ENCODE measurements at places on chromosomes 7 and 10.

GRCh38 chr7:50664461-50664922, 99.3 kb upstream of the DDC start:
- DNase-seq = peak; percentile 84

- no peak for DNase-seq
Measured at GRCh38 chr7:95899919-95900513, 127.7 kb downstream of the DYNC1I1 start.

GRCh38 chr10:71975087-71975870, 11.1 kb downstream of the CHST3 start:
- peak; percentile 10 for DNase-seq

DNA sequence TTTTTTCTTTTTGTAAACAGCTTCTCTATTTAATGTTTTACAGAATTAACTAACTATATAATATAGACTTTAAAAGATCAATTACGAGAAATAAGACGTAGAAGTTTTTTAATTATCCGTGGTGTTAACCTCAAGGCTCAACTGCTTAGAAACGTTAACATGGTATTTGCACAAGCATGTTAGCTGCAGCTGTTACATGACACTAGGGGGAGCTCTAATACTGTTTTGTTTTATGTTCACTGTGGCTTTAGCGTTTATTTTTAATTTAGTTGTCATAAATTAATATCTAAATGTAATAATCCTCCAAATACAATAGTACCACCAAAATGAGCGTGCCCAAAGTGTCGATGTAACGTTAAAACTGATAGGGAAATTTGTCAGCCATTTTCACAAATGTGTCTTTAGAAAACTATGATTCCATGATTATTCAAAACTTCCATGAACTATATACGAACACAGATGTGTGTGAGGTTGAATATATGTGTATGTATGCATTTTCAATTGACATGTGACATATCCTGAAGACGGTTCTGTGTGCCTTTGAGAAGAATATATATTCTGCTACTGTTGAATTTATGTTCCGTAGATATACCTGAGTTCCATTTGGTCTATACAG, 828.8 kb upstream of the MBL2 start:
- DNase-seq = peak; percentile 44

GRCh38 chr7:129169171-129169671, 19.2 kb upstream of the SMO start:
- no peak for DNase-seq

GRCh38 chr10:52353960-52354394, 39.9 kb downstream of the DKK1 start:
- peak; percentile 11 for DNase-seq

- no peak for DNase-seq
Measured at GRCh38 chr10:73810358-73810734, 1.1 kb downstream of the NDST2 start.

DNA sequence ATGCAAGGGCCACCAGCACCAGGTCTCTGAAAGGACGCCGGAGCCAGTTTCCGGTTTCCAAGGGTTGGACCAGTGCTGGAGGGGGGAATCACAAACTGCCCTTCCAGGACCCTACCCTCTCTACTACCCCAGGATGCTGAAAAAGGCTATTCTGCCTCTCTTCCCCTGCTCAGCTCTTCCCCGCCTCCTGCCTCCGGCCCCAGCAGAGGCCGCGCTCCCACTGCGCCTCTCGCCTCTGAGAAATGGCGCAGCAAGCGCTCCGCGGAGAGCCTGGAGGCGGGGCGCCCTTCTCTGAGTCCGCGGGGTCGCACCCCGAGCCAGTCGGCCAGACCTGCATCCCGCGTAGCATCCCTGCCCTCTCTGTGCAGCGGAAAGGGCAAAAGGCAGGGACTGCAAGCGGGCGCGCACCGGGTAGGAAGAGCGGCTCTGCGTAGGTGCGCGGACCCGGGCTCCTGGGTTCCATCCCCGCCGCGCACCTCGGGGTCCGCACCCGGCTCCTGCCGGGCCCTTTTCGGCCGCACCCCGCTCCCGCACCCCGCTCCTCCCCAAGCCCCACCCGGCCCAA, 476 bp upstream of the RET start:
- peak; percentile 15 for DNase-seq

DNA sequence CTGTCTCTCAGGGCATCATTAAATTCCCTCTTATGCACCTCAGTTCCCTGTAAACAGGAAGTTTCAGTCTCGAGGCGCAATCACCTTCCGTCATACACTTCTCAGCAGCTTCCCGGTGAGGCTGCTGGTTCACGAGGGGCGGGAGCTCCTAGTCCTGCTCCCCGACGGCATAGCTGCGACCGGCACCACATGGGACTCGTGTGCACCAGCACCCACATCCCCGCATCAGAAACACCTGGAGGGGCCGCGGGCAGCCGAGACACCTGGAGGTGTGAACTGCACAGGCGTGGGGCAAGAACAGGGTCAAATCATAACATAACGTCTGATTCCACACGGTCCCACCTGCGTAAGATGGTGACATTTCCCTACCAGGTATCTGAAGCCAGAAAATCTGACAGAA, 52.7 kb downstream of the DIP2C start:
- no peak for DNase-seq

GRCh38 chr10:120473593-120473992, 16.6 kb downstream of the PLPP4 start:
- no peak for DNase-seq

- no peak for DNase-seq
Measured at GRCh38 chr7:2224491-2224928, 8.2 kb downstream of the MAD1L1 start.

GRCh38 chr7:140517546-140518369, 38.5 kb upstream of the MKRN1 start:
- DNase-seq = peak; percentile 84

- DNase-seq = no peak
Measured at GRCh38 chr10:5568984-5569383, 44.2 kb downstream of the CALML3 start.

- peak; percentile 27 for DNase-seq
Measured at GRCh38 chr10:77279207-77279606, 358.4 kb downstream of the KCNMA1 start.

DNA sequence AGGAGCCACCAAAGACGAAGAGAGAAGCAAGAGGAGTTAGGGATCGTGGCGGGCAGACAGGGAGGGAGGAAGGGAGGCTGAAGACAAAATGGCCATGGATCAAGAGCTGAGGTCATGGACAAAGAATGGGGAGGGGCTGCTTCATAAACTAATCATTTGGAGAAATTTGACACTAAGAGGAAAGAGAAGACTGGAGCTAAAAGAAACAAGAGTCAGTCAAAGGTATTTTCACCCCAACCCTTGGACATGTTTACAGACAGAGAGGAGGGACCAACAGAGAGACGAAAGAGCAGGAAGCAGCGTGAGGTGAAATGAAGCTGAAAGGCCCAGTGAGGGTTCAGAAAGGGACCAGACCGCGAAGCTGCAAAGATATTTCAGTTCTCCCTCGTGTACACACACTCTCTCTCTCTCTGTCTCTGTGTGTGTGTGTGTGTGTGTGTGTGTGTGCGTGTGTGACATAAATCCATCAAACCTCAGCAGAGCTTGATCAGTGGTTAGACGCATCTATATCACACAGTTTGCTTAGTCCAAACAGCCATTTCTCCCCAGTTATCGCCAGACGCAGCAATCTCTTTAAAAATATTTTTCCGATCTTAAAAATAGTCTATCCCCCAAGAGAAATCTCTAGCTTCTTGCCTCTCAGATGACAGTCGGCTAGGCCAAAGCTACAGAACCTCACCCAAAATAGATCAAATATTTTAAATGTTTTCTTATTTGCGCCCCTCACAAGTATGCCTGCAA, 12.5 kb upstream of the CALD1 start:
- no peak for DNase-seq

DNA sequence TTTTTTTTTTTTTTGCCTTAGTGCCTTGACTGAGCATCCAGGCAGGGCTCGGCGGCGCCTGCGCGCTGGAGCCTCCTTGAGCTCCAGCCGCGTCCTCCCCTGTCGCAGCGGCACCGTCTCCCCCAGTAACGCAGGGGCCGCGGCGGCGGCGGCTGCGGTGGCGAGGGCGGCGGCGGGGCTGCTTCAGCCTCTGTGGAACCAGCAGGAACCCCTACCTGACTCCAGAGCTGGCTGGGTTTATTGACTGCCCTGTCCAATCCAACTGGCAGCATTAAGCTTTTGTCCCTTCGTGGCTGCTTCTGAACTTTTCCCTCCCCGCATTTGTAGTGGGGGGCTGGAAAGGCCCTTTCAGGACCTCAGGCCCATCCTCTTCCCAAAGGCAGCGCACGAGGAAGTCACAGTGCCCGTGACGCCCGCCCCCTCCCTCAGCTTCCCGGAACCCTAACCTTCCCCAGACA, at the start of gene GPR85:
TSS of gene GPR85 (minus strand) at position 397 of the 458 bp plus-strand sequence. CDS start 2,106 bp downstream, outside the sequence.
- DNase-seq = peak; percentile 42

DNA sequence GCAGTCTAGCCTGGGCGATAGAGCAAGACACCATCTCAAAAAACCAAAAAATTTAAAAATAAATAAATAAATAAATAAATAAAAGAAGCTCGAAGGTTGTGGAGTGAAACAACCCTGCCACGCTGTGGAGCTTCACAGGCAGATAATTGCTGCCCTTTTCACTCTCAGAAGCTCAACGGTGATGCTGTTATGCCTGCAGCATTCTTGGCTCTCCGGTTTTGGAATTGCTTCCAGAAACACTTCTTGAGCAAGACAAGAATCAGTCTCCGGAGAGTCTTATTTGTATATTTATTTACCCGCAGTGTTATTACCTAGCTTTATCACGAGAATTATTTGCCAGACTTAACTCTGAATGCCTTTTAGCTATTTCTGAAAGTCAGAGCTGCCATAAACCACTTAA, 40.5 kb upstream of the UBE2H start:
- no peak for DNase-seq

- DNase-seq = no peak
Measured at GRCh38 chr7:134313543-134313942, 3.2 kb downstream of the SLC35B4 start.

DNA sequence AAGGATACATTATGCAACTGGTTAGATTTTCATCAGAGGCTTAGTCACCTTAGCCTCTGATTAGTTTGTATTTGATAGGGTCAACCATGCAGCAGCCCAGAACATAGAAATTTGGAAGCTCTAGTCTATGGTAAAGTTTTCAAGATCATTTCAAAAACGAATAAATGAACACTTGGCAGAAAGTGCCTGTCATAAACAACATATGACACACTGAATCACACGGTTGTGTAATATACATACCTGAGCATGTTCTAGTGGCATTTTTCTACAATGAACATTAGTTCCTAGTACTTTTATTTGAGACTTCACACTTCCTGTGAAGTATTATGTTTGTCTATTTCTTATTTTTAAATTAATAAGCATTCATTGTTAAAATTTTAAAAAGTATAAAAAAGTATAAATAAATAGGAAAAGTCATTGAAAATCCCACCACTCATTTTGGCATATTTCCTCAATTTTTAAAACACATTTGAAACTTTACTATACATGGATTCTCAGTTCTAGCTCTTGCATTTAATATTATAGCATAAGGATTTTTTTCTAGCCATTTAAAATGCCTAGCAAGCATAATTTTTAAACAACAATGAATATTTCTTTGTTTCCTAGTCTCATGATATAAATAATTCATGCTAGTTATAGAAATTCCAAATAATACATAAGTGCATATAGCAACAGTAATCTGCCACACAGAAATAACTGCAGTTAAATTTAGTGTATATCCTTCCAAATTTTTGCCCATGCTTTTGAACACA, 25.7 kb upstream of the PRPS1L1 start:
- DNase-seq = no peak

DNA sequence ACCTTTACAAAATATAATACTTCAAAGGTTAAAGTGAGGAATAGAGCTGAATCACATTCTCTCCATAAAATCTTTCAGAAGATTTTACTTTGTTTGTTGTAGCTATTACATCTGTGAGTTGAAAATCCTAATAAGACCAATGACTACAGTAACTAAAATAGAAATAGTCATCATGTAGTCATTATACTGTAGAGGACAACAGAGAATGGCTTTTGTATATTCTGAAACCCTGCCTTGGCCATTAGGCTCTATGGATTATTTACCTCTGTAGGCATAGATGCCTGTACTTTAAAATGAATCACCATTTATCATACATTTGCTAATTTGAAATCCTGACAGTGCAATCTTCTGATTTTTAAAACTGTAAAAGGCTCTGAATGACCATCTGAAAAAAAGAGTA, 923.0 kb downstream of the REEP3 start:
- DNase-seq = no peak

GRCh38 chr7:151404216-151405011, 5.4 kb downstream of the WDR86 start:
- peak; percentile 12 for DNase-seq

- DNase-seq = no peak
Measured at GRCh38 chr7:134995239-134996096, 9.2 kb downstream of the AGBL3 start.

DNA sequence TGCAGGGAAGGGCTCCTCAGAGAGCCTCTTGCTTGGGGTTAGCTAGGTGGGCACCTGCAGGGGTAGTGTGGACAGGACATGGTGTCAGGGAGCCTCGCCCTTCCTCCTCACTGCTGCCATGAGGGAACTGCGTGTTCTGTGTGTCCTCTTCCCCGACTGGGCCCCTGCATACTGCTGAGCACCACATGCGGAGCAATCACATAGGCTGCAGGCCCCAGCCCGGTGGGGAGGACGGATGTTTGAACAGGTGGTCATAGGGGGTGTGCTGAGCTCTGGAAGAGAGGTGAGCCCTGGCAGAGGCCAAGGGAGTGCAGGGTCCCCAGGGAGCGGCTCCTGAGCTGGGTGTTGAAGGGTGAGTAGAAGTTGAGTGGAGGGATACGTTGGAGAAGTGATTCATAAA, 48.3 kb upstream of the ZMIZ2 start:
- no peak for DNase-seq

GRCh38 chr7:156207306-156207705, 395.0 kb upstream of the SHH start:
- DNase-seq = no peak

GRCh38 chr7:104814126-104814525, 199.9 kb upstream of the KMT2E start:
- DNase-seq = no peak

DNA sequence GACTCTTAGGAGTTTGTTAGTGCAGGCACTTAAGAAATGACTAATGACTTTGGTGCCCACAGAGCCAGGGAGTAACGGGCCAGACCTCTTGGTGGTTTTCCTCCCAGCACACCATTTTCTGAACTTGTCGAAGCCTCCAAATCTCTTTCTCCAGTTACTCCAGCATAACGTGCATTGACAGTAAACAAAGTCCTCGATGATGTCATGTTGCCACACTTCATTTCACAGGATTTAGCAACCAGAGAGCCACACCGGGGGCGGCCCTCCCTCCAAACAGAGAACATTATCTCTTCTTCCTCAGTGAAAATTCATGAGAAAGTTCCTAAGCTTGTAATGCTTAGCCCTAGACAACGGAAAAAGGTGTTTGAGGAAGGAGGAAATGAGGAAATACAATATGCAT, 4.0 kb upstream of the SVOPL start:
- no peak for DNase-seq
